Left ventricle myocardium inferior (tissue), 1 donor: ENCODE measurements at places on chromosomes 1 and 21.

- H3K27ac ChIP-seq: no peak overlapping the region
- DNase-seq: no peak
- no peaks in the 10 kb centered on the region for H3K4me1 ChIP-seq
- H3K36me3 ChIP-seq: no peaks in the 10 kb centered on the region
- H3K27me3 ChIP-seq: no peaks in the 10 kb centered on the region
These were observed 563.9 kb upstream of the NR5A2 start for GRCh38 chr1:199463521-199464127.

DNA sequence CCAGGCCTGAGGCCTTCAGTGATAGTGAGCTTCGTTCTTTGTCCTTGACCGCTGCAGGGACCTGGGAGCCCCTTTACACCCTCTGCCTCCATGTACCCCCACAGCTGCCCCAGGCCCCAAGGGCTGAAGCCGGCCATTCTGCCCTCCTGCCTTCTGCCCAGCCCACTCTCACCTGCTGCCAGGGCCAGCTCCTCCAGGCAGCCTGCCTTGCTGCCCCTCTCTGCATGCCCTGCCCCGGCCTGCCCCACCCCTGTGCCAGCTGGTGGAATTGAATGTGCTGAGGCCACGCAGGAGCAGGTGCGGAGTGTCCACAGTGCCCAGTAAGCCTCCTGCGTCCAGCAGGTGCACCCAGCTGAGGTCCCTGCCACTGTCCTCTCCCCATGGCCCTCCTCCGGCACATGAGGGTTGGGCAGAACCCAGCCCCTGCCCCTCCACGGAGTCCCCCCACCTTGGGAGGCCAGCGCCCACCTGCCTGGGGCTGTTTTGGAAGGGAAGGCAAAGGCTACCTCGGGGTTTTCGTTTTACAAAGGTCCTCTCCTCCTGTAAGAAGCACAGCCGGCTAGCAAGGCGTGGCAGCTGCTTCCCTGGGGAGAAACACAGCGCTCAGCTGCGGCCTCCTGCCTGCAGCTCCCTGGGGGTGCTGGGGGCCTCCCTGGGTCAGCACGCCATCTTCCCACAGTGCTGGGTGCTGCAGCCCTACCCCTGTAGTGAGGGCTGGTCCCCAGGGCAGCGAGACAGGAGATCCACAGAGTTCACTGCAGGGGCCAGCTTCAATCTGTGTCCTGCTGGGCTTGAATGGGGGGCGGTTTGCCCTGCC is 21.0 kb downstream of the MMEL1 start:
- no peak overlapping the region for H3K27ac ChIP-seq
- no peak for DNase-seq
- H3K36me3 ChIP-seq: no peaks in the 10 kb centered on the region

- H3K4me3 ChIP-seq: peak overlapping the region; percentile 69
- peak overlapping the region; percentile 95 for H3K27ac ChIP-seq
- H3K4me1 ChIP-seq: peaks cover 80% of the 10 kb centered on the region
- peak; percentile 92 for DNase-seq
- peaks cover 47% of the 10 kb centered on the region for H3K36me3 ChIP-seq
- no peaks in the 10 kb centered on the region for H3K27me3 ChIP-seq
These were observed 7.3 kb downstream of the RSRP1 start for GRCh38 chr1:25239681-25240541.

DNA sequence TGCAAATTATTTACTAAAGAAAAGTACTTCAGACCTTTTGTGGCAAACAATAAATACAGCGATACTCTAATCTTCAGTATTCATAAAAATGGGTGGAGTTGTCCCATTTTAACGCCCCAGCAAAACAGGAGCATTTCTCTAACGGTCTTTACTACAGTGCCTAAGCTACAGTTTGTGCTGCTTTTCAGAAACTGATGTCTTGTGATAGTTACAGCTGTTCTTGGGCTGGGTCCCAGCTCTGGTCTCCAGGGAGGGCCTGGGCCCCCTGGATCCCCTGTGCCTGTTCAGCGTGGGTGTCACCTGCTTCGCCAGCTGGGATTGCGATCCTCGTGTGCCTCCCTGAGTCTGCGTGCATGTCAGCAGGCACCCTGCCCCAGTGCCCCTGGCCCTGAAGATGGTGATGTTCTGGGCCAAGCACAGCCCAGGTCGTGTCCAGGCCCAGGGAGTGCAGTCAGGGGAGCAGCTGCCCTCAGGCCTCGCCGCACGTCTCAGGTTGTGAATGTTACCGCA is 64.0 kb upstream of the DIP2A start:
- no peak for DNase-seq
- no peak overlapping the region for H3K27ac ChIP-seq
- peaks cover 11% of the 10 kb centered on the region for H3K4me1 ChIP-seq

GRCh38 chr1:193524616-193525015 is 338.2 kb upstream of the B3GALT2 start:
- no peaks in the 10 kb centered on the region for H3K4me1 ChIP-seq
- H3K4me3 ChIP-seq: no peak overlapping the region
- H3K27me3 ChIP-seq: no peaks in the 10 kb centered on the region
- DNase-seq: no peak
- H3K36me3 ChIP-seq: no peaks in the 10 kb centered on the region

GRCh38 chr1:220511785-220512184 is 16.2 kb upstream of the MARK1 start:
- H3K27ac ChIP-seq: no peak overlapping the region
- no peak overlapping the region for H3K4me3 ChIP-seq
- no peaks in the 10 kb centered on the region for H3K27me3 ChIP-seq
- DNase-seq: peak; percentile 16
- H3K4me1 ChIP-seq: no peaks in the 10 kb centered on the region
- H3K36me3 ChIP-seq: no peaks in the 10 kb centered on the region

DNA sequence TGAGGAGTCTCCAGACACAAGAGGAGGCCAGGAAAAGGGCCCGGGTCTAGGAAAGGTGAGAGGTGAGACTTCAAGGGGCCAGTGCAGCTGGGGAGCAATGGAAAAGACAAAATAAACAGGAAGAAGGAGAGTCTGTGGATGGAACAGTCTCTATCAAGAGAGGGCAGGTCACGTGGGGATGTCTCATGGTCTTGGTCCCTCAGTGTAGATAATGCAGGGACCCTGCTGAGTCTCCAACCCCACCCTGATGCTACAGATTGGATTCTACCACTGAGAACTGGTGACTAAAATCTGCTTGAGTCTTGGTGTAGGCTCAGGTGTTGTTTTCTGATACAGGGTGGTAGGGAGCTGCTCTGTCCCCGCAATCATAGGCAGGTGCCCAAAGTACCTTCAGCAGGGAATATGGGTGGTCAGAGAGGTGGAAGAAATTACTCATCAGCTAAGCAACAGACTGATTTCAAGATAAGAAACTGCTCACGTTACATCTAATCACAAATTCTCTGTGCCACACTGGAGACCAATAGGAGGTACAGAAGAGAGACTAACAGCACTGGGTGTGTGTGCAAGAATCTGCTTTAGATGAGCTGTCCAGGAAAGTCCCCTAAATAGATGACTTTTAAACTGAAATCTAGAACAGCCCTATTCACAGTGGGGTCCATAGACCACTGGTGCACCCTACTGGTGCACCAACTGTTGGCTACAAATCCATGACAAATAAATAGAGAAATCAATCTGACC is 101.5 kb upstream of the TLR5 start:
- no peaks in the 10 kb centered on the region for H3K4me1 ChIP-seq
- no peaks in the 10 kb centered on the region for H3K36me3 ChIP-seq
- H3K4me3 ChIP-seq: no peak overlapping the region
- H3K27me3 ChIP-seq: no peaks in the 10 kb centered on the region
- DNase-seq: no peak

DNA sequence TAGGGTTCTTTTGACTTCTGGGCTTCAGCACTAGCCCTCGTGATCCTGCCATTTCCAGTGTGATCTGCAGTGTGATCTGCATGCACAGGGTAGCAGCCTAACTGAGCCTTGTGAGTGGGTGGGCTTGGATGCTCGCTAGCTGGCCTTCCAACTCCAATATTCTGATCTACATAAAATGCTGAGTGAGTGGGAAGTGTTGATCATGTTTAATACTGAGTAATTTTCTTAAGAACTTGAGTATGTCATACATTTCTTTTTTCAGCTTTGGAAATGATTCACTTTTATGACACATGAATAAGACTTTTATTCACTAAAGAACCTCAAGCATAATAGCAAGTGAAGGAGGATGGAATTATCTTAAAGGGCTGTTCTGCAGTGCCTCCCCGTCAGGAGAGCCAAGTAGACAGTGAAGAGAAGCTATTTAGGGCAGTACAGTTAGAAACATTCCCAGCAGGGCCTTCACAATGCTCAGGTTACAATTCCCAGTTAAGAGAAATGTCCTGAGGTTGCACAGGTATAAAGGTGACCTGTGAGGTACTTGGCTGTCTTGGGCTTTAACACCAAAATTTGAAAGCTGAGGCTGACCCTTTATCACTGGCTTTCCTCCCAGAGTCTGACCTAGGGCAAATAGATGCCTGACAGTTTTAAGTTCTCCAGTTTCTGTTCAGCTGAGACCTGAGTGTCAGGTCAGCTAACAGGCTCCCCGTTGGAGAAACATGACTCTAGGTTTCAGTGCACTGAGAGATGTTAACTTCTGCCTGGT is 29.1 kb upstream of the LRRC8C start:
- no peak overlapping the region for H3K4me3 ChIP-seq
- peak overlapping the region; percentile 52 for H3K27ac ChIP-seq
- peaks cover 66% of the 10 kb centered on the region for H3K4me1 ChIP-seq
- no peaks in the 10 kb centered on the region for H3K27me3 ChIP-seq

DNA sequence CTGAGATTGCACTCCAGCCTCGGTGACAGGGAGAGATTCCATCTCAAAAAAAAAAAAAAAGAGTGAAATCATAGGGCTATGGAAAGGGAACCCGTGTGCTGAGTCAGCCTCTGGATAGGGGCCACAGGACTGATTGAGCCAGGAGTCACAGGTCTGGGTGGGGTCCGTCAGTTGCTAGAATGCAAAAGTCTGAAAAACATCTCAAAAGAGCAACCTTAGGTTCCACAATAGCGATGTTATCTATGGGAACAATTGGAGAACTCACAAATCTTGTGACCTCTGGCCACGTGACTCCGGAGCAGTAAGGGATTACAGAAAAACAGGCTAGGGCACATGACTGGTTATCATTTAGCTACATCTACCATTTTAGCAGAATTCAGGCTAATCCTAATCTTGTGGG is 32.8 kb upstream of the GREM2 start:
- DNase-seq: no peak
- H3K4me1 ChIP-seq: no peaks in the 10 kb centered on the region
- H3K36me3 ChIP-seq: no peaks in the 10 kb centered on the region
- H3K27ac ChIP-seq: no peak overlapping the region
- no peak overlapping the region for H3K4me3 ChIP-seq

DNA sequence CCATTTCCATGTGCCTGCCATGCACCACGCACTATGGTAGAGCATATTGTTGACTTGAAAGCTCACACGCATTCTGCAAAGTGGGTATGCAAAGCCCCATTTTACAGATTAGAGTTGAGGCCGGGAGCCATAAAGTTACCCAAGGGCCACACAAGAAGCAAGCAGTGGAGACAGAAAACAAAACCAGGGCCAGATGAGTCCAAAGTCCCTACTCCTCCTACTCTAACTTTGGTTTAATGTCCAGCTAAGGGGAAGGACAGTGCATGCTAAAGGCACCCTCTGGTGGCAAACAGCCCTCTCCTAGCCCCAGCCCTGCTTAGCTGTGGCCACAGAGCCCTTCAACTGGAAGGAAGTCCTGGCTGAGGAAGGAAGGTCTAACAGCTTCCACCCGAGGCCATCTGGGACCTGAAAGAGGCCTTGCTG is 74.9 kb downstream of the SLC66A1 start:
- peaks cover 11% of the 10 kb centered on the region for H3K36me3 ChIP-seq
- H3K4me3 ChIP-seq: no peak overlapping the region
- H3K4me1 ChIP-seq: peaks cover 74% of the 10 kb centered on the region
- H3K27ac ChIP-seq: no peak overlapping the region
- H3K27me3 ChIP-seq: no peaks in the 10 kb centered on the region
- DNase-seq: no peak
